ENCODE measurements at places on chromosomes 1 and 21.

DNA sequence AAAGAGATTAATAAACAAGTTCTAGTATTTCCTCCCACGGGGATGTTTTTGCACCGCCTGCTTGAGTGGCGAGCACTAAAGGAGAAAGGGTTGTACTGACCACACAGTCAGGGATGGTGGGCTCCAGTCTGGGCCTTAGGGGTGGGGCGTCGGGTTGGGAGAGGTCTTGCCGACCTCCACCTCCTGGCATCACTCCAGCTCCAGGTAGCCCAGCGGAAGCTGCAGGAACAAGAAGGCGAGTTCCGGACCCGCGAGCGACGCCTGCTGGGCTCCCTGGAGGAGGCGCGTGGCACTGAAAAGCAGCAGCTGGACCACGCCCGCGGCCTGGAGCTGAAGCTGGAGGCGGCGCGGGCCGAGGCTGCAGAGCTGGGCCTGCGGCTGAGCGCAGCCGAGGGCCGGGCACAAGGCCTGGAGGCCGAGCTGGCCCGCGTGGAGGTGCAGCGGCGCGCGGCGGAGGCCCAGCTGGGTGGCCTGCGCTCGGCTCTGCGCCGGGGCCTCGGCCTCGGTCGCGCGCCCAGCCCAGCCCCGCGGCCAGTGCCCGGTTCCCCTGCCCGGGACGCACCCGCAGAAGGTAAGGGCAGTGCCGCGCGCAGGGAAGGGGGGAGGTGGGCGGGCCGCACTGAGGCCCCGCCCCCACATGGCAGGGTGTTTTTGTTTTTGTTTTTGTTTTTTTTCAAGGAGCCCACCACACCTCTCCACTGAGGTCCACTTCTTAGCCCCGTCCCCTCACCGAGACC is 19.7 kb downstream of the MFAP2 start:
- DNase-seq: peak; percentile 95

- DNase-seq: no peak
Measured at GRCh38 chr1:5238351-5239130, 584.1 kb downstream of the AJAP1 start.

GRCh38 chr1:21763236-21763635 is 19.7 kb downstream of the USP48 start:
- DNase-seq: no peak

DNA sequence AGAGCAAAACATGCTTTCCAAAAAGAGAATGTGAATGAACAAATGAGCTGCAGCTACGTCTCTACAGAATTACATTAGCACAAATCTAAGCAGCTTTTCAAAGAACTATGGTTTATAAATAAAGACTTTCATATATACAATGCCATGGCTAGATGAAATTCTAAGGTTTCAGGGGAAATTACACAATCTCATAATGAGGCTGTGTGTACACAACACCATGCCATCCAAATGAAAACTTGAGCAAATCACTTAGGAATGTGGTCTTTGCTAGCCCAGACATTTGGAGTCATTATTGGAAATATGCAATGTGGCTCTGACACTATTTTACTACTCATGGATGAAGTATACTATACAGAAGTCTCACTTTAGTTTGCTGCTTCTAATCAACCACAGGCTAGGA is 37.5 kb downstream of the SPAG17 start:
- no peak for DNase-seq

- no peak for DNase-seq
Measured at GRCh38 chr1:85404408-85404807, 60.6 kb downstream of the DDAH1 start.

DNA sequence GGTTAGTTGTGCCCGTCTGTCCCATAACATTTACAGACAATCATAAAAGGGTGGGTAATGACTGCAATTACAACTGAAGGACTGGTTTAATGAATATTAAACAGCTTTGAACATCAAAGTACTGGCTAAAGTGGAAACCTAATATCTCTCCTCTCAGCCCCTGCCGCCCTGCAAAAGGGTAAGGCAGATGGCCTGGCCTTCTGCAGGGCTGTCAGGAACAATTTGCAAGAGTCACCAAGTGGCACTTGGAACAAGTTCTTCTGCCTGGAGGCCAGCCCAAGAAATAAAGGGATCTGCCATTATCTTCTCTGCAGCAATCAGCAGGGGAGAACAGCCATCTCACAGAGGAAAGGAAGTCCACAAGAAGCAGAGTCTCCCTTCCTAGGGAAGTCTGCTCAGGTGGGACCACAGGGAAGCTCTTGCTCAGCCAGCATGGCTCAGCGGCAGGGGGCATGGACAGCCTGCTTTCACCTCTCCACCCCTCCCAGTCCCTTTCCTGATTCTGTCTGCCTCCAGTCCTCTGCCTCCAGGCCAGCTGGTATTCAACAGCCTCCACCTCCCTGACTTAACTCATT is 96.1 kb downstream of the TRABD2B start:
- DNase-seq: no peak

DNA sequence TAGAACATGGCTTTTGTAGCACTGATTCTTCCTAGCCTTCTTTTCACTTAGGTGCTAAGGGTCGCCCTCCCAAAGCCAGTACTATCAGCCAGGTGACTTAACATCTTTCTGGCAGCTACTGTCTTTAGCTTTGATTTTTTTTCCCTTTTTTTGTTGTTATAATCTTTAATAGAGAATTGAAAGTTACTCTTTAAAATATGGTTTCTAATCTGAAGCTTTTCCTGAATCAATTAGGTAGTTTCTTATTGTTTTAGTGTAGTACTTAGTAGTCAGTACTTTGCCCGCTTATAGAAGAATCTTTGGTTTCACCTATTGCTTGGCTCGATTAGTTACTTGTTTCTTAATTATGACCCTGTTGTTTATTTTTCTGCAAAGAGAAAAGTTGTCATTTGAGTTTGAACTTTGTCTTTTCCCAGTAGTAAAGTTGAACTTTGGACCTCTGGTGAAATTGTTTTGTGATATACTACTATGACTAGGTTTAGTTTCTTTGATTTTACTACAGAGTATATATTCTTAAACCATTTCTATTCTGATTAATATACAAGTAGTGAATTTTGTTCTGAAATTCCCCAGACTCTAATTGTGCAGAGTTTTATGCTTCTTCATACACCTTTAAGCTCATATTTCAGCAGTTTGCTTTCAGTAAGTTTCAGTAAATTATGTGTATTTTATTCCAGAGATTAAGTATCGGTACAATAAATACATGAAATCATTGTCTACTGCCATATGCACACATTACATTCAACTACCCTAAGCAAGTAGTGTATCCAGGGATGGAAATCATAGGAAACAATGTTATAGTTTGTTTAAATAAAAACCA is 3.9 kb downstream of the MAGI3 start:
- no peak for DNase-seq

DNA sequence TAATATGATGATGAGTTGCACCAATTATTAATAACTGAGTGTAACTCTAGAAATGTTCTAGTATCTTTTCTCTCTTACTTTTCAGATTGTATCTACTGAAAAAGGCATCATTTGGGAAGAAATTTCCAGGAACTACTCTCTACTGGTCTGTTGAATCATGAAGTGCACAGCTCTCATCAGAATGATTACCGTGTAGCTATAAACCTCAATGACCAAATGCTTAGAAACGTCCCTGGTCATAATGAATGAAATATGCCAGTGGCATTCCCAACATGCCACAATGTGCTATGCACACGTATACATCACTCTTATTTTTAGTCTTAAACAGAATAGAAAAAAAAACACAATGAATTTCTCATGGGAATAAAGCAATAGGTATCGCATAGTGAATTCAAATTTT is 534.3 kb upstream of the OLFM3 start:
- no peak for DNase-seq

DNA sequence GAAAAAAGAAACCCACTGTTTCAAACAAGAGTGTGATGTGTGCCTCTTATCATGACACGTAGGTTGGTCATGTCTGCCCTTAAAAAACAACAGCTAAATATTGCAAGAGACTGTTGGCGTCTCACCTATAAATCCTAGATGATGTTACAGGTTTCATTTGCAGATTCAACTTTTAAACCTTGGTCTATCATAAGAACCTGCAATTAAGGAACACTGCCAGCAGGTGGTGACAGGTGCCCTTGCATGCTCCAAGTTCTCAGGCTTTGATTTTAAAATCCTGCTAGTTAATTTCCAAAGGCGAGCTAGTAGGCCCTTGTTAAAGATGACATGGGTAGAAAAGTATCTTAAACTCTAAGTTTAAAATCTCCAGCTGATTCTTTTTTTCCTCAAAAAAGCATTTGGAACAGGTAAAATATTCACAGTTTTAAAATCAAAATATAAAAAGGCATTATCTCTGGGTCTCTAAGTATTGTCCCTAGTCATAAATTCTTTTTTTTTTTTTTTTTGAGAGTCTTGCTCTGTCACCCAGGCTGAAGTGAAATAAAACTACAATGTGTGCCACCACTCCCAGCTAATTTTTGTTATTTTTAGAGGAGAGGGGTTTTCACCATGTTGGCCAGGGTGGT is 39.1 kb downstream of the CLSTN1 start:
- peak; percentile 60 for DNase-seq

DNA sequence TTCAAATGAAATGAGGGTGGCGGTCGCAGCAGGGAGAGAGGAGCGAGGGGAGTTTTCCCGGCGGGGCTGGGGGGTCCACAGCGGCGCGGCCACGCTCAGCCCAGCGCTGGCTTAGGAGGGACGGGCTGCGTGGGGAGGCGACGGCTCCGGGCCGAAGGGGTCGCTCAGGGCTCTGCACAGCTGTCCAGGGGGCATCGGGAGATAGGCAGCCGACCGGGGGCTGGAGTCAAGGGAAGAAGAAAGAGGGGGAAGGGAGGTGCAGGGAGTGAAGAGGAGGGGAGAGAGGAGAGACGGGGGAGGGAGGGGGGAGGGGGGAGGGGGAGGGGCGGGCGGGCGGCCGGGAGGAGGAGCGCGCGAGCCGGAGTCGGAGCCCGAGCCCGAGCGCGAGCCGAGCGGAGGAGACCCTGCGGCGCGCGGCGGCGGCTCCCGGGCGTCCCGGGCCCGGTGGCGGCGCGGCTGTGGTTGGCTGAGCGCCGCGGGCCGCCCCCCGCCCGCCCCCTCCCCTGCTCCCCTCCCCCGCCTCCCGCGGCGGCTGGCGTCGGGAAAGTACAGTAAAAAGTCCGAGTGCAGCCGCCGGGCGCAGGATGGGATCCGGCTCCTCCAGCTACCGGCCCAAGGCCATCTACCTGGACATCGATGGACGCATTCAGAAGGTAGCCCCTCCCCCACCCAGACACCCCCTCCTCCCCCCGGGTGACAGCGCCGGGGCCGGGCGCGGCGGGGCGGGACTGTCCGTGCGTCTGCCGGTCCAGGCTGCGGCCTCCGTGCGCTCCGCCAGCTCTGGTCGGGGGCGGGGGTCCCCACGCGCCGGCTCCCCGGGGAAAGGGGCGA is at the start of gene PDE9A:
Gene PDE9A (plus strand): TSS at position 391 of the 831 bp plus-strand sequence. CDS start 194 bp downstream, at position 585.
- DNase-seq: no peak

- no peak for DNase-seq
Measured at GRCh38 chr1:71916894-71917293, 365.4 kb downstream of the NEGR1 start.

- peak; percentile 89 for DNase-seq
Measured at GRCh38 chr1:160675641-160676410, 29.0 kb upstream of the SLAMF1 start.

GRCh38 chr1:11924334-11925195 is 1.7 kb downstream of the KIAA2013 start:
- no peak for DNase-seq

DNA sequence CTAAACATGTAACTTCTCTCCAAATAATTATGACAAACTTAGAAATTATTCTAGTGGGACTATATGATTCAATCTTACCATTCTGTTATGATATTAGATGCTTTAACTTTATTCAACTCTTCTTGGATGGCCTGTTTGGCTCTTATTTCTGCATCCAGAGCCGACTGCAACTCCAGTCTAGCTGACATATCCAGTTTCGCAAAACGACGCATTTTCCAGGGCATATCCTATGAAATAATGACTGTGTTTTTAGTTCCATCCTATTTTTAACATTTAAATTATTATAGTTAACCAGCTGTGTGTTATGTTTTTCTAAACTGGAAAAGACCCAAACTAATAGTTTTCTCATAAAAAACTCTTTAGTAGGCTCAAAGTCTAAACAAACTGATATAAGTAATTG is 133.7 kb downstream of the COQ8A start:
- no peak for DNase-seq

DNA sequence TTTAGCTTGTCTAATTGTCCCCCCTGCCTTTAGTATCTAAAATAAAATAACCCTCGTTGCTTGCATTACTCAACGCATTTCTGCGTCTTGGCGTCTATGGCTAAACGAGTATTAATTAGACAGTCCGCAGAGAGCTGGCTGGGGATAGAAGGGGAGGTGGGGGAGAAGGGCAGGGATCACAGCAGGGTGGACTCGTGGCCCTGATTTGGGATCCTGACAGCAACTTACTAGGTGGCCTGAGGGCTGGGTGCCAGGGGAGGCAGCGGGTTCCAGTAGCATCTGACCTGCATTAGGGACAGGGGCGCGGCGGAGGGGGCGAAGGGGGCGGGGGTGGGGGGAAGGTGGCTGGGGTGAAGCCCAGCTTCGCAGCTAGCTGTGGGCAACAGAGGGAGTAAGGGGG is 1.1 kb upstream of the BACE2 start:
- DNase-seq: no peak

- DNase-seq: no peak
Measured at GRCh38 chr1:110107867-110108469, 4.3 kb upstream of the UBL4B start.

DNA sequence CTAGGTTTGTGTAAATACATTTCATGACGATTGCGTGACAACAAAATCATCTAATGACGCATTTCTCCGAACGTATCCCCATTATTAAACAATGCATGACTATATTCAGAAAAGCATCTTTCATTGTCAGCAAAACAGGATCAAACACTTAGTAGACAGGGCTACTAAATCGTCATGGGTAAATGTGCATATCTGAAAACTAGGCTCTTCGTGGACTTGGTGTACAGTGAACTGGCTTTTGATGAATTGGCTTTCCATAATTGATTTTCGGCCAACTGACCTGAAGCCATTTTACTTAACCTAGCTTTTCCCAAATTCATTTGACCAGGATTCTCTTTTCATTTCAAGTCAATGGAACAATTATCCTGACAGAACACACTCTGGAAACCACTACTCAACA is 665.0 kb downstream of the SMYD3 start:
- DNase-seq: no peak

- DNase-seq: no peak
Measured at GRCh38 chr1:50047916-50048694, 24.4 kb upstream of the AGBL4 start.

DNA sequence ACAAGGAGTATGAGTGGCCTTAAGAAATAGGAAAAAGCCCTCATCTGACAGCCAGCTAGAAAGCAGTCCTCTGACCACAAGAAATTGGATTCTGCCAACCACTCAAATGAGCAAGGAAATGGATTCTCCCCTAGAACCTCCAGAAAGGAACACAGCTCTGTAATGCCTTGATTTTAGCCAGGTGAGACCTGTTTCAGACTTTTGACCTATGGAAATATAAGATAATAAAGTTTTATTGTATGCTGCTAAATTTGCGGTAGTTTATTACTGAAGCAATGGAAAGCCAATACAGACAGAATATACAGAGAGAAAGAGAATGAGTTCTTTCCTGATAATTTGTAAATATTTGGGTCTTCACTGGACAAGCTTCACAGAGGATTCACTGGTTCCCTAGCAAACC is 28.8 kb upstream of the SELE start:
- DNase-seq: no peak

- peak; percentile 73 for DNase-seq
Measured at GRCh38 chr1:167713330-167714081, 8.3 kb upstream of the MPZL1 start.
